Stimulated activated CD4-positive, alpha-beta T cell treated with anti-CD3 and anti-CD28 coated beads, Interleukin-1b, Interleukin-23, amount 100 ng/mL, for 4 hours (primary cell): ENCODE measurements at places on chromosomes 2 and 18.

GRCh38 chr2:190607657-190608357, 41.1 kb upstream of the NAB1 start:
- DNase-seq: no peak

GRCh38 chr2:37934591-37935513, 9.8 kb downstream of the RMDN2 start:
- DNase-seq: no peak

- DNase-seq: no peak
Observed at GRCh38 chr18:67433971-67434370, 82.5 kb downstream of the DSEL start.

DNA sequence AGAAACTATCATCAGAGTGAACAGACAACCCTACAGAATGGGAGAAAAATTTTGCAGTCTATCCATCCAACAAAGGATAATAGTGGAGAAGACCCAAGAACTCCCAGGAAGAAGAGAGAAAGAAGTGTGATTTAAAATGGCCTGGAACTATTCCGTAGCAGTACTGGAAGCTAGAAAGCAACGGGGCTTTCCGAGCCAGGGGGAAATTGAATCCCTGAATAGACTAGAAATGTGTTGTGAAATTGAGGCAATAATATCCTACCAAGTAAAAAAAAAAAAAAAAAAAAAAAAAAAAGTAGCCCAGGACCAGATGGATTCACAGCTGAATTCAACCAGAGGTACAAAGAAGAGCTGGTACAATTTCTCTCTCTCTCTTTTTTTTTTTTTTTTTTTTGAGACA, 69.3 kb downstream of the FARP2 start:
- DNase-seq: no peak

GRCh38 chr2:106184394-106184793, 9.7 kb downstream of the UXS1 start:
- no peak for DNase-seq

DNA sequence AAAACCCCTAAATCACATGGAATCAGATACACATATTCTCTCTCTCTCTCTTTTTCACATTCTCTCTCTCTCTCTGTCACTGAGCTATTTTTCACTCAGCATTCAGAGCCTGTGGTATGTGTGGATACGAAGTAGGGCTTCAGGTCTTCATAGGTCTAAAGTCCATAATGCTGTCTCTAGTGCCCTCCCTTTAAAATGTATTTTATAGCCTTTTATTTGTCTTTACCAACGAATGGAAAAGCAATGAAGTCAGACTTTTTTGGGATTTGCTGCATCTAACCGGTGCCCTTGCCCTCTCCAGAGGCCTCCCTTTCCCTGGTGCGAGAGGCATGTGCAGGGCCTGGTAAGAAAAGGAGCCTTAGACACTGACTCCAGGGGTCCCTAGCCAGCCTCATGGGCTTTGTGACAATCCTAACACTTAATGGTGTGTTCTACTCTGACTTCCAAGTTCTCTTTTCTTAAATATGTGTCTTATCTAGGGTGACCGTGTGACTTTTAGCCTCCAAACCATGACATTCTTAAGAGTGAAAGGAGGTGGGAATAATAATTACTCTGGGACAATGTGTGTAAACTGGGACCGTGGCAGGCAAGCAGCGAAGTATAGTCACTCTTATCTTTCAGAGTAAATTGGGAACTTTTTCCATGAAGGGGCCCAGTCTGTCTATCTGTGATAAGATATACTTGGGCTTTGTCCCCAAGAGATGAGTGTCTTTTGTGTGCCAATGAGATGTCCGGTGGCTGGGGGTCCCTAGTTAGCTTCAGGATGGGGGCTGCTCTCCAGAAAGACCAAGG, 101.1 kb downstream of the B3GNT2 start:
- no peak for DNase-seq

DNA sequence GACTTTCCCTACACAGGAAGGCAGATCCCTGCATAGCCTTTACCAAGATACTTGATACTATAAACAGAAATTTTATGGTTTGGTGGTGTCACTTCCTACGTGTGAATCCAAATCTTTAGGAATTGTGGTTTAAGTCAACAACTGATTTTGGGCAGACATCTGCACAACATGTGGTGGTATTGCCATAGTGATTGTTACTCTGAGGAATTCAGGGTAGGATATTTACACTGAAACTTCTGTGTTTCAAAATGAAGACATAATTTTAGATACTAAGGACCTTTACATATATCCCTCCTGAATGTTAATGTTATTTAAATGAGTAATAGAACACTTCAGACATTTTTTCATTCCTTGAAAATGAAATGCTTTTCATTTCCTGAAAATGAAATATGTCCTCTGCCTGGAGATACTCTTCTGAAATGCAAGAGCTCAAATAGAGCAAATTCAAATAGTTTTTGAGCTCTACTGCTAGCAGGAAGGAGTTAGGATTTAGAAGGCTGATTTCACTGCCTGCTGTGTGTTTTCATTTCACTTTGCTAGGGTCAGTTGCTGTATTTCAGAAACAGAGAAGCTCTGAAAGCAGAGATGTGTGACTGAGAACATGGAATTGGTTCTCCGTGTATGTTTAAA, 77.2 kb downstream of the MDH1 start:
- DNase-seq: no peak

- DNase-seq: no peak
Observed at GRCh38 chr18:63707816-63708215, 5.1 kb downstream of the SERPINB11 start.

DNA sequence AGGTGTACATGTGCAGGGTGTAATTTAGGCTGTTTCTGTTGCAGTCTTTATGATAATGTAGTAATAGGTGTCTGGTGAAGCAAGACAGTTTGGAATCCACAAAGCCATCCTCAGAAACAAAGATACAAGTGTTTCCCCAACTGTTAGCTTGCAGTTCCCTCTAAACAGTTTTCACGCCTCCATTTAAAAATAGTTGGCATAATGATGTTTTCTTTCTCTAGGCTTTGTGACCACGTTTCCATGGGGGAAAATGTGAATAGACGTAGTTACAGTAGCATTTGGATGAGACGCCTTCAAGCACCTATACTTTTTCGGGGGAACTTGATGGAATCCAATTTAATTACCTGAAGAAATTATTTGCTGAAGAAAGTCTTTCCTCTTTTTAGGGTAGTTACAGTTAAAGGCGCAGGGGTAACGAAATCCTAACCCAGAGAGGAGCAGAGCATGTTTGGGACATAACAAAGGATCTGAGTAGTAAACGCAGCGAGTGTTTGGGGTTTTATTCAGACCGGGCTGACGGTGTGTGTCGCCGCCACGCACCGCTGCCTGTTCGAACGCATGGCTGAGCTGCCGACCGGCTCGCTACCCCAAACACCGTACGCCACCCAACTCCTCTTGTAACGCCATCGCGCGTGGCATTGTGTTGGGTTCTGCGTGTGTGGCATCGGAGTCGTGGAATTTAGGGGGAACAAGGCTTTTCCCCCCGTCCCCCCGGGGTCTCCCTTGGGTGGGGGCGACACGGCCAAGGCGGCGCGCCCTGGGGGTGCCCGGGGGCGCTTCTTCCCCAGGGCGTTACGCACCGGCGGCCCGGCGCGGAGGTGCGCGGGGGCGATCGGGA, 681 bp upstream of the NRP2 start:
- DNase-seq: no peak

- DNase-seq: no peak
Observed at GRCh38 chr18:59032308-59032707, 107.4 kb upstream of the SEC11C start.

DNA sequence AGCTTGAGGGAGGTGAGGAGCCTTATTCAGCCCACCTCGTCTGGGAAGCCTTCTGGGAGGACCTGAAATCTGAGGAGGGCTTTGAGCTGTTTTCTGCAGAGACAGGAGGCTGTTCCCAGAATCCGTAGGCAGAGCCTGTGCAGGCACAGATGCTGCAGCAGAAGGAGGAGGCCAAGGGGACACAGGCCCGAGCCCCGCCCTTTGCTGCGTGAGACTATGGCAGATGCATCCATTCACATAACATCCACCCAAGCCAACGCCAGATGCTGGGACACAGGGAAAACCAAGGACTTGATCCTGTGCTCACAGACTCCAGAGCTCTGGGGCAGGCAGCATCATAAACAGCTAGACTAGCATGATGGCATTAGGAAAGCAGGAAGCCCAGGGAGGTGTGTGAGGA, 98.2 kb downstream of the KCNF1 start:
- no peak for DNase-seq

- no peak for DNase-seq
Observed at GRCh38 chr2:173644146-173644545, 289.5 kb downstream of the CDCA7 start.

DNA sequence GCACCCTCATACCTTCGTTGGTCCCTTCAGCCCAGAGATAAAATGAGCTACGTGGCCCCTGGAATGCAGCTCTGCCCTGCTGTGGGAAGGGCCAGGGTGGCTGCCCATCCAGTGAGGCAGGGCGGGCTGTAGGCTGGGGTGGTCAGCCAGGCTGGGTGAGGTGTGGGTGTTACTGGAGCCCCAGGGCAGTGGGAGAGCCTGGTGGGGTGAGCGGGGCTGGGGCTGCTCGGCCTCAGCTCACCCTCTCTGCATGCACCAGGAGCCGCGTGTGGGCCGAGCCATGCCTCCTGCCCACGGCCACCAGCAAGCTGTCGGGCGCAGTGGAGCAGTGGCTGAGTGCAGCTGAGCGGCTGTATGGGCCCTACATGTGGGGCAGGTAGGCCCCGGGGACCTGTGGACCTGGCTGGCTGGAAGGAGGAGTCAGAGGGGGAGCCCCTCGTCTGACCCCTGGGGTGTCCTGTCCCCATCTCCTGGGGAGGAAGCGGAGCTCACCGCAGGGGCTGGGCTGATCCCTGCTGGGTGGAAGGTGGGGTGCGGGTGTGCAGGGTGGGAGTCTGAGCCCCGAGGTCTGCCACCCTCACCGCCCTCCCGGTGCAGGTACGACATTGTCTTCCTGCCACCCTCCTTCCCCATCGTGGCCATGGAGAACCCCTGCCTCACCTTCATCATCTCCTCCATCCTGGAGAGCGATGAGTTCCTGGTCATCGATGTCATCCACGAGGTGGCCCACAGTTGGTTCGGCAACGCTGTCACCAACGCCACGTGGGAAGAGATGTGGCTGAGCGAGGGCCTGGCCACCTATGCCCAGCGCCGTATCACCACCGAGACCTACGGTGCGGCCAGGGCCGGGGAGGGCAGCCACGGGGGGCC, 5.5 kb downstream of the RNPEPL1 start:
- no peak for DNase-seq

GRCh38 chr2:145764631-145765030, 1244.7 kb upstream of the ZEB2 start:
- DNase-seq: no peak

- no peak for DNase-seq
Observed at GRCh38 chr2:70985956-70986355, 7.5 kb downstream of the ANKRD53 start.

- no peak for DNase-seq
Observed at GRCh38 chr18:32335228-32335627, 135.5 kb downstream of the GAREM1 start.

DNA sequence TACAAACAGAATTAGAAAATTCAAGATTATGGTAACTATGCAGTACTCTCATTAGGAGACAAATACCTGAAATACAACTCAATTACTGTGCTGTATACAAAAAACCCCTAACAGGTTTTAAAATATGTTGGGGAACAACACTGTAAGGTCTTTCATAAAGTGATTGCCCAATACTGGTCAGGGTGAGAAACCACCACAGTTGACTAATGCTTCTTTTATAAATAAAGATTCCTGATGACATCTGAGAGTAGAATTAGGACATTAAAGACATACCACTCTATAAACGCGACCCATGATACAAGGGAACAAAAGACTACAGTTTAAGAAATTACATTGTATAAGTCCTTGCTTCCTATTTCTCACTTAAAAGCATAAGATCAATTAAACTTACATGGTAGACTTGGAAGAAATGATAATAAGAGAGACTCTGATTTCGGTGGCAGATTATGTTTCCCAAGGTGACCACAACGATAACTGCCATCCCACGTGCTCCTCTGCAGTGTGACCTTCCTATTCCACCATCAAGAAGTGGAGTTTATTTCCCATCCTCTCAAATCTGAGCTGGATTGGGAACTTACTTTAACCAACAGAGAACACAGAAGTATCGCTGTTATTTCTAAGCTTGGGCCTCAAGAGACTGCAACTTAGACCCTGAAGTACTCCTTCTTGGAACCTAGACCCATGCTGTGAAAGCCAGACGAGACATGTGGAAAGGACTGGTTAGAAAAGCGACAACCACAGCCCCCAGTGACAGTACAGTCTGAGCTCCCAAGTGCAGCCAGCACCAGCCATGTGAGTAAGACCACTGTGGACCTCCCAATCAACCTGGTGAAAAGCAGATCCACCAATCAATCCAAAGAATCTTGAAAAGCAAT, 52.3 kb downstream of the ZNF521 start:
- DNase-seq: no peak
